ENCODE measurements at places on chromosomes 6 and 20. TPM values are rescaled to one million over a fixed set of nuclear protein-coding genes. Genes with fewer than 3 reads are reported as not detected.

DNA sequence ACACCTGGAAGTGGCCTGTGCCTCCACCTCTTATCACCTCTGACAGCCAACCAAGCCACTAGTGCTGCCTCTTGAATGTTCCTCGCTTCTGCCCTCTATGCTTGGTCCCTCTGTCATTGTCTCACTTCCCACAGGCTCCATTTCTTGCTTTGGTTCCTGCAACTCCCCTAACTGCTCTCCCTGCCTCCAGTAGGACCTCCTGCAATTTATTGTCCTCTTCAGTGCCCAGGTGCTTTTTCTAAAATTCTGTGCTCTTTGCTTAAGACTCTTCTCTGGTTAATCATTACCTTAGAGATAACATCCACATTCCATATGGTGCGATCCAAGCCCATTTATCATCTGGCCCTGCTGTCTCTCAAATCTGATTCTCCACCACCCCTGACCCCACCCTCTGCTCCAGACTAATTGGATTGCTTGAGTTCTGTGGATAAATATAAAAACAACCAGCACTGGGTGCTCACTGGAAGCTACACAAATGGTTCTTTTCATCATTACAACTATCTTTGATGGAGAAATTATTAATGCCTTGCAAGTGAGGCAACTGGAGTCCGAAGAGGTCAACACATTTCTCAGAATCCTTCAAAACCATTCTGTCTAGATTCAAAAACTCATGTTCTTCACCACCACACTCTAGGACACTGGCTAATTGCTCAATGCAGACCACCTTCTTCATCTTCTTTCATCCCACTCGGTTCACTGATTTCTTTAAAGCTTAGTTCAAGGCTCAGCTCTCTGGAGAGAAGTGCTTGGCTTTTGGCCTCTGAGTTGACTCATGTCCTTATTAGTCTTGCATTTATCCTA is 47.2 kb downstream of the FOXA2 start:
- no peaks in the 10 kb centered on the region for H3K36me3 ChIP-seq
- no peak for DNase-seq
- H3K4me1 ChIP-seq, result no peaks in the 10 kb centered on the region
- no peak overlapping the region for H3K4me3 ChIP-seq
- H3K27me3 ChIP-seq, result no peaks in the 10 kb centered on the region

DNA sequence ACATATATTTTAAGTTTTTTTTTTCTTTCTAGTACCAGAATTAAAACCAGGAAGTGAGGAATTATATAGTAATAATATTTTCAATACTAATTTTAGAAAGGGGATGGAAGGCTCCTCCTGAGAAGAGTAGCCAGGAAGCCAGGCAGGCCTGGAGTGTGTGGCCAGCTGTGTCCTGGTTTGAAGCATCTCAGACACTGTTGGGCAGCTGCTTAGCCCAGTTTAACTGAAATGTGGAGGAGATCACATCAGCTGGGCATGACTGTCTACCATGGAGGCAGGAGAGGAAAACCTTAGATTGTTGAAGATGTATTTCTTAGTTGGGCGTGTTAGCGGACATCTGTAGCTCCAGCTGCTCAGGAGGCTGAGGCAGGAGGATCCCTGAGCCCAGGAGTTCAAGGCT is 142.2 kb downstream of the ARID1B start:
- H3K4me3 ChIP-seq, result no peak overlapping the region
- DNase-seq, result no peak
- no peaks in the 10 kb centered on the region for H3K27me3 ChIP-seq

- no peaks in the 10 kb centered on the region for H3K36me3 ChIP-seq
- DNase-seq, result no peak
- H3K4me3 ChIP-seq, result no peak overlapping the region
- no peaks in the 10 kb centered on the region for H3K27me3 ChIP-seq
These were observed 869.0 kb upstream of the ADGRB3 start for GRCh38 chr6:67766057-67766456.

DNA sequence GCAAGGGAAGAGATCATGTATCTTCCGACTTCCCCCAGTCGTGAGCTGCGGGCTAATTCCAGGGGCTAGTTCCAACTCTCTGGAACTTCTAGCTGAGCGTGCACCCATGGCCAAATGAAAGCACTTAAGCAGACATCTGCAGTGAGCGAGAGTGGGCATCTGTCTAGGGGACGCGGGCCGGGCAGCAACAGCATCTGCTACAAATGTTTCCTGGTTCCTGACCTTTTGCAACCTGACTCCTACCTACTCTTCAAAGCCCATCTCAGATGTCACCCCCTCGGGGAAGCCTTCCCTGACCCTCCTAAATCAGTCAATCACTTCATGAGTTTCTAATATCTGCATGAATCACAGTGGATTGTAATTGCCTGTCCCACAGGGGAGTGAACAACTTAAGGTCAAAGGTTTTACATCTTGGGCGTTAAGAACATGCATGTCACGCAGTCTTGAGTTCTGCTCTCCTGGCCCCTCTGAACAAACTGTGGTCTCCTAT is 141.9 kb downstream of the CEBPB start:
- DNase-seq, result no peak
- no peaks in the 10 kb centered on the region for H3K4me1 ChIP-seq
- no peaks in the 10 kb centered on the region for H3K36me3 ChIP-seq
- no peaks in the 10 kb centered on the region for H3K27me3 ChIP-seq
- H3K4me3 ChIP-seq, result no peak overlapping the region

DNA sequence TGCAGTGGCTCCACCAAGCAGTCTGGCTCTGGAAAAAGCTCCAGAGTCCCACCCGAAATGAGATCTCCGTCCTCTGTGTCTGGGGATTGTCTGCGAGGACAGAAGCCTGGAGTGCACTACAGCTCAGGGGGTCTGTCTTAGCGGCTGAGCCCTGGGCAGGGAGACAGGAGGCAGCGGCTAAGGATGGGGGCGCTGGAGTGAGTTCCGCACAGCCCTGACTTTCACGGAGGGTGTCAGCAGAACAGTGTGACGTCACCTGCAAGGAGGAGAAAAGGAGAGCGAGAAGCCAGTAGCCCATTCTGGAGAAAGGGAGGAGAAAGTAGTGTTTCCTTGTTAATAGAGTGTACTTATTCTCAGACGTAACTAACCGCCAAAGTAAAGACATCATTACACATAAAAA is 97.6 kb downstream of the FAM50B start:
- DNase-seq, result no peak
- H3K27me3 ChIP-seq, result no peaks in the 10 kb centered on the region
- no peaks in the 10 kb centered on the region for H3K4me1 ChIP-seq
- H3K27ac ChIP-seq, result no peak overlapping the region

DNA sequence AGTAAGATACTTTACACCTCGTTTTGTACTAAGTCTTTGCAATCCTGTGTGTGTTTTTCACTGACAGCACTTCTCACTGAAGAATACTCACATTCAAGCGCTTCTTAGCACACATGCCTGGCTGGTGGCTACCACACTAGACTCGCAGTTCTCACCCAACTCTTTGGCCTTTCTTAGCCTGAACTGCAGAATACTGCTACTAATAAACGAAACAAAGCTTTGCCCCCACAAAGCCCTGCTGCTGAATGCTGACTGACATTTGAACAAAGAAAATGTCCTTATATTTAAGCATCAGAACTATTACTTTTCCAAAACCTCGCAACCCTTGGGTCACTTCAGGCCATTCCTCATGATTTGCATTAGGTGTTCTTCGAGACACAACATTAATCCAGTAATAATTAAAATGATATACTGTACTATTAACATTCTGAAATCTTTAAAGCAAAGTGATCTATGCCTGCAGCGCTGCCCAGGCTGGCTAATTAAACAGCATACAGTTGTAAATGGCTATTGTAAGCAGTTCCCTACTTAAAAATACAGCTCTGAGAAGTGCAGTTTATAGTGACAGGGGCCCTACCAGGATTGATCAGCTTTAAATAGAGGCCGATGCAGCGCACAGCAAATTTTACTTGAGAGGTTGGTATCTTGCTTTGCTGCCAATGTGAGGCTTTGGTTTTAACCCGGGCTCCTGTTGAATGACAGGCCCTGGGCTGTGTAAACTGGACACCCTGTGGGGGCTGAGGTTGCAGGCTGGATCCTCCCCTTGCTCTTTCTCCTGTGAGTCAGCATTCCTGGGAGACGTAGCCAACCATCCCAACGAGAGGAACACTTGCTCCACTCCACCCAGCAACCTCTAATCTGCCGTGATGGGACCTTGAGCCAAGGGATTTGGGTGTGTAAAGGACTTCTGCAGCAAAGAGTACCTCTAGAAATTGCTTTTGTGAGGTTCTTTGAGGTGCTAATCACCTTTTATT is 899.0 kb downstream of the TFAP2A start:
- no peaks in the 10 kb centered on the region for H3K27me3 ChIP-seq
- no peaks in the 10 kb centered on the region for H3K36me3 ChIP-seq
- no peak overlapping the region for H3K4me3 ChIP-seq
- no peak overlapping the region for H3K27ac ChIP-seq
- DNase-seq, result no peak
- H3K4me1 ChIP-seq, result no peaks in the 10 kb centered on the region

GRCh38 chr6:792662-793061 is 99.7 kb upstream of the EXOC2 start:
- H3K27me3 ChIP-seq, result no peaks in the 10 kb centered on the region
- no peaks in the 10 kb centered on the region for H3K36me3 ChIP-seq
- no peak overlapping the region for H3K27ac ChIP-seq
- H3K4me3 ChIP-seq, result no peak overlapping the region

DNA sequence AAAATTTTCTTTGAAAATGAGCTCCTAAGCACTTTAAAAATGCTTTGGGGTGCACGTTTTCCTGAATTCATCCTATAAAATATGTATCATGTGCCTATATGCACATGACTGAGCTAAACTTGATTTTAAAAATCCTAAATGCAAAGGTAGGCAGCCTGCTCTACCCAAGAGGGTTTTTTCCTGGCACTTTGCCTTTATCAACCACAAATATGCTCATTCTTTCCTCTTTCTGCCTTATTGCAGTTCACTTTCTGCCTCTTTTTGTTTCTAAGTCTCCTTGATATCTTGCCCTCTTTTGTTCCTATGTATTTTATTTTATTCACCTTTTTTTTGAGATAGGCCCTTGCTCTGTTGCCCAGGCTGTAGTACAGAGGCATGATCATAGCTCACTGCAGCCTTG is 229.3 kb downstream of the GRM1 start:
- no peak overlapping the region for H3K4me3 ChIP-seq
- H3K27me3 ChIP-seq, result no peaks in the 10 kb centered on the region
- no peaks in the 10 kb centered on the region for H3K4me1 ChIP-seq
- no peaks in the 10 kb centered on the region for H3K36me3 ChIP-seq

GRCh38 chr6:149615805-149616204 is 32.7 kb downstream of the KATNA1 start:
- H3K36me3 ChIP-seq, result peaks cover 12% of the 10 kb centered on the region
- H3K27ac ChIP-seq, result no peak overlapping the region
- H3K27me3 ChIP-seq, result no peaks in the 10 kb centered on the region
- no peak overlapping the region for H3K4me3 ChIP-seq
- H3K4me1 ChIP-seq, result no peaks in the 10 kb centered on the region
- no peak for DNase-seq

- peaks cover 9% of the 10 kb centered on the region for H3K36me3 ChIP-seq
- H3K4me1 ChIP-seq, result no peaks in the 10 kb centered on the region
- no peaks in the 10 kb centered on the region for H3K27me3 ChIP-seq
- peak overlapping the region; percentile 37 for H3K27ac ChIP-seq
These were observed 8.7 kb downstream of the APMAP start for GRCh38 chr20:24983896-24984295.

DNA sequence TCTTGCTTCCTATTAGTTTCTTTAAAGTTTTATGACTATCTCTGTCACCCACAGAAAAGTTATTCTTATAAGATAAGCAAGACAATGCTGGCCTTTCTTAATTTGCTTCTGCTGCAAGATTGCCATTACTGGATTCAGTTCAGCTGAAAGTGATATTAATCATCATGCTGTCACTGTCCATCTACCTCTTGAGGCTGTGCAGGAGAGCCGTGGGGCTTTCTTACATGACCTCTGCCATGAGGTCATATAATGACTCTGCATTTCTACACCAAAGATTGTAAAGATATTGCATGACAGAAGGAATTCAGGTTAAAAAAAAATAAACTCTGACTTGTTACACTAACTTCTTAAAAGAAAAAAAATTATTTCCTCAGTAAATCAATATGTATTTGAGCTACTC is 106.9 kb downstream of the TRDN start:
- no peak for DNase-seq
- no peak overlapping the region for H3K4me3 ChIP-seq
- no peaks in the 10 kb centered on the region for H3K36me3 ChIP-seq
- H3K27me3 ChIP-seq, result no peaks in the 10 kb centered on the region

GRCh38 chr6:169074526-169074925 is 179.1 kb downstream of the THBS2 start:
- H3K36me3 ChIP-seq, result no peaks in the 10 kb centered on the region
- no peak for DNase-seq
- peaks cover 5% of the 10 kb centered on the region for H3K4me1 ChIP-seq
- no peaks in the 10 kb centered on the region for H3K27me3 ChIP-seq
- H3K27ac ChIP-seq, result peak overlapping the region; percentile 69

DNA sequence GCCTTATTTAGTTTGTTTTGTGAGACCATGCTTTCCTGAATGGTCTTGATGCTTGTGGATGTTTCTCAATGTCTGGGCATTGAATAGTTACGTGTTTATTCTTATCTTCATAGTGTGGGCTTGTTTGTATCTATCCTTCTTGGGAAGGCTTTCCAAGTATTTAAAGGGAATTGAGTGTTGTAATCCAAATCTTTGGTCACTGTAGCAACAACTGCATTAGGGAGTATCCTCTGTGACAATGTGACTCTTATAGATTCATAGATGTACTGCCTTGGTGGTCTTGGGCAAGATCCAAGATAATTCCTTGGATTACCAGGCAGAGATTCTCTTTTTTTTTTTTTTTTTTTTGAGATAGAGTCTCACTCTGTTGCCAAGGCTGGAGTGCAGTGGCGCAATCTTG is 598.4 kb downstream of the CBLN4 start:
- no peaks in the 10 kb centered on the region for H3K4me1 ChIP-seq
- no peak overlapping the region for H3K4me3 ChIP-seq
- no peak overlapping the region for H3K27ac ChIP-seq
- DNase-seq, result no peak
- H3K36me3 ChIP-seq, result no peaks in the 10 kb centered on the region

- H3K27me3 ChIP-seq, result no peaks in the 10 kb centered on the region
- H3K36me3 ChIP-seq, result no peaks in the 10 kb centered on the region
- no peak for DNase-seq
- peaks cover 9% of the 10 kb centered on the region for H3K4me1 ChIP-seq
- no peak overlapping the region for H3K4me3 ChIP-seq
- no peak overlapping the region for H3K27ac ChIP-seq
These were observed 12.4 kb downstream of the IRF4 start for GRCh38 chr6:403659-404655.

DNA sequence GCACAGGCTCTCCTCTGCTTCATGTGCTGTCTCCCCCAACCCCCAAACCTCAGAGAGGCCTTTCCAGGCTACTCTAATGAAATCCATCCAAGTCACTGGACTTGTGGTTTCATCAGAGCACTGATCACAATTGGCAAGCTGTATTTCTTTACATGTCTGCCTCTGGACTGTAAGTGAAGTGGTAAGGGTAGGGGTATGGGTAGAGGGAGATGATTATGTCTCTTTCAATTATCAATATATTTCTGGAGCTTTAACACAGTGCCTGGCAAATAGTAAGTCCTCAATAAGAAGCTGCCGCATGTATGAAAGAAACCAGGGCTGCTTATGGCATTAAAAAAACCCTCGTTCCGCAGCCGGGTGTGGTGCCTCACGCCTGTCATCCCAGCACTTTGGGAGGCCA is 5.4 kb downstream of the TRERF1 start:
- no peak for DNase-seq
- no peaks in the 10 kb centered on the region for H3K4me1 ChIP-seq
- H3K36me3 ChIP-seq, result no peaks in the 10 kb centered on the region
- H3K27me3 ChIP-seq, result no peaks in the 10 kb centered on the region
- no peak overlapping the region for H3K27ac ChIP-seq
- no peak overlapping the region for H3K4me3 ChIP-seq

The SPDEF gene
- 0.22 TPM for total RNA-seq
